ENCODE measurements at places on chromosomes 11 and 22.

DNA sequence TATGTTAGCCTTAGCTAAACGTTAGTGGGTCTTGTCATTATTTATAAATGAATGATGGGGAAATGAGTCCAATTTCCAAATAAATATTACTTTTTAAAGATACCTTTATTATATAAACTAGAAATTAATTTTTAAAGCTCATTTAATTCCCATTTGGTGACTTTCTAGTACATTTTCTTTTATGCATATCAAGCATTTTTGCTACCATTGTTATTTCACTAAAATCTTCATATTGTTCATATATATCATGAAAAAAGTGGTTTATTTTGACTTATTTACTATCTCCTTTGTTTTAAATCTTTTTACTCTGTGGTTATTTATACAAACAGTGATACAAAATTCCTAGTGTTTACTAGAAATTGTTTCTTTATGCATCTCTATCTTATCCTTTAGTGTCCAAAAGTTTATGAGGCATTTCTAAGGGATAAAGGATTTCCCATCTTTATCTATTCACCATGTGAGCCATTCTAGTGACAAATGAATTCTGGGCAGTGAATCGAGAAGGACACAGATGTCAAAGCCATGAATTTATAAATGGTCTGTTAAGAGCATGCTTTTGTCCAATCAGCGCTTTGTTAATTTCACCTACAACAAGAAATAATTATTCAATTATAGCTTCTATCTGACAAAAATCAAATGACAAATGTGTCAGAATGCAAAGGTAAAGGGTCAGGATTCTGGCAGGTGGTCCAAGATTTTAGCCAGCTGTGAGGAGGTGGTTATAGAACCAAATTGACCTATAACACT lies 70.6 kb downstream of the PRMT3 start:
- DNase-seq, result no peak

DNA sequence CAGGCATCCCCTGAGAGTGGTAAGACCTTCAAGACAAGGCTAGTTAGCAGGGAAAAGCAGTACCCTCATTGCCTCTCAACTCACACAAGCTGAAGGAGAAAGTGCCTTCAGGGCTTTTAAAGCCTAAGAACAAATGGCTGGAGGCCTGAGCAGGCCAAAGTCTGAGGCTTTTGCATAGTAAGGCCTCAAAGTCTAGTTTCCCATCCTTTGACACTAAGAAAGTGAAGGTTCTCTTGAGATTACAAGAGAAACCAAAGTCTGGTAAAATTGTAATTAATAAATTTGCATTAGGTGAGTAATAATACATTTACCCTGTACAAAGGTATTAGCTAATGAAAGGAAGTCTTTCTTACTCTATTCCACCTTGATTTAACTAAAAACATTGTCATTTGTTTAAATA lies 47.0 kb upstream of the CCDC89 start:
- DNase-seq, result no peak

- DNase-seq, result no peak
These were observed 57.4 kb downstream of the BCL2L13 start for GRCh38 chr22:17695986-17696385.

- DNase-seq, result no peak
These were observed 50.3 kb downstream of the RPS6KA4 start for GRCh38 chr11:64409278-64409677.

DNA sequence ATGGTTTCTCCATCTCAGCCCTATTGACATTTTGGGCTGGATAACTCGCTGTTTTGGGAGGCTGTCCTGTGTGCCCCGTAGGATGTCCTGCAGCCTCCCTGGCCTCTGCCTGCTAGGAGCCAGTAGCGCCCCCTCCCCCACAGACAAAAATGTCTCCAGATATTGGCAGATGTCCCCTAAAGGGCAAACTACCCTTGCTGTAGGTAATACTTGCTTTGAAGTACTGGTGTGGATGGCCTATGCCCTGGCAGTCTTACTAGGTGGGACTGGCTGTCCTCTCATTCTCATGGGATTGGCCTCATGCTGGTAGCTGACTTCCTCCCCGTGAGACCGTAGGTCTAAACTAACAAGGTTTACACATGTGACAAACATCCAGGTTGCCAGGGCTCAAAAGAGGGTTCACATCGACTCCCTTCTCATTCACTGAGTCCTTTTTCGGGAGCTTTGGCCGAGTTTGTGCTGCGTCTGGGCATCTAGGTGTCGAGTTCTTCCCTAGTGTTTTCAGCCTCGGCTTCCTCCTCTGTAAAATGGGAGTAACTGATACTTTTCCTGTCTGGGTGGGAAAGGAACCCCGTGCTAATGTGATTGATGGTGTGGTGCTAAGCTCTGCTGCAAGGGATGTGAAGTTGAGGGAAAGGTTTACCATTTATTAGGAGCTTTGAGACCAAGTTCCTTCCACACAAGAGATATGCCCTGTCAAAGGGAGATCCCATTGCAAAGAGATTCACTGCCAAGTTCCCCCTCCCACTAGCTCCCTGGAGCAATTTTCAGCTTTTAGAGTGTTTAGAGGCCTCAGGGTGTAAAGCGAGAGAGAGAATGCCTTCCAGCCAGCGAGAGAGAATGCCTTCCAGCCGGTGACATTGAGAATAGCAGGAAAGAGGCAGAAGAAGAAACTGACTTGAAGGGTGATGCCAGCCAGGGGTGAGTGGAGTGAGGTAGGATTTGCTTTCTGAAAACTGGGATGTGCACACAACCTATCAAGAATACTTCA lies 17.0 kb downstream of the PTPRJ start:
- DNase-seq, result no peak

DNA sequence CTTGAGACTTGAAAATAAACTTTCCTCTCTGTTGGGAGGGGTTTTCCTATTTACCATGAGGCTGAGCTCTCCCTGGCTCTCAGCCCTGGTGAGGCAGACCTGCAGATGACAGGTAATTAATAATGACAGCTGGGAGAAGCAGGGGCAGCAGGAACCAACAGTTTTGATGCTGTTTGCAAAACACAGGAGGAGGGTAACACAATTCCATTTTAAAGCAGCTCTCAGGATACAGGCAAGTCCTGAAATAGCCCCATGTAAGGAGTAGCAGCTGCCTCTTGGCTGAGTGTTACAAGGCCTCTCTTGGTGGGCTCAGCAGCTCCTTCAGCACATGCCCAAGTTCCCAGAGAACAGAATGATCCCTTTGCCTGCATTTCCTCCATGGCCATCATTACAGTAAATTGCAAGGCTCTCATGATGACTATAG lies 13.3 kb downstream of the PARVA start:
- DNase-seq, result peak; percentile 23

GRCh38 chr11:60241786-60242185 lies 1.2 kb downstream of the MS4A4E start:
- DNase-seq, result no peak

DNA sequence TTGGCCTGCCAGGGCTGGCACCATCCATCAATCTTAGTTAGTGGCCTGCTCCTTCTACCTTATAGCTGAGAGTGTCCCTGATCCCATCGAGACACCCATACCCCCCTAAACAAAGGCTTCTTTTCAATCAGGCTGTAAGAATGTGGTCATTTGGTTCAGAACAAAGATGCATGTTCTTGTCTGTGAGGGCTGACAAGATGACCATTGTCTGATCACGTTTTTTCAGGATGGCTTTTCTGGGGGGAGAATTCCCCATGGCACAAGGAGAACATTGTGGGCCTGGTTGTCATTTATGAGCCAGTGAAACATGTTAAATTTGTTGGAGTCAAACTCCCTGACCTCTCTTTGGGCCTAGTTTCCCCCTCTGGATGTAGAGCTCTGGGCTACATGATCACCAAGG lies 160.4 kb downstream of the INSC start:
- DNase-seq, result no peak

- DNase-seq, result no peak
These were observed 17.3 kb downstream of the PGM2L1 start for GRCh38 chr11:74380746-74381439.

GRCh38 chr22:26642465-26643417 lies 14.6 kb upstream of the MIAT start:
- no peak for DNase-seq

GRCh38 chr11:26134053-26134452 lies 197.9 kb upstream of the ANO3 start:
- DNase-seq, result no peak

DNA sequence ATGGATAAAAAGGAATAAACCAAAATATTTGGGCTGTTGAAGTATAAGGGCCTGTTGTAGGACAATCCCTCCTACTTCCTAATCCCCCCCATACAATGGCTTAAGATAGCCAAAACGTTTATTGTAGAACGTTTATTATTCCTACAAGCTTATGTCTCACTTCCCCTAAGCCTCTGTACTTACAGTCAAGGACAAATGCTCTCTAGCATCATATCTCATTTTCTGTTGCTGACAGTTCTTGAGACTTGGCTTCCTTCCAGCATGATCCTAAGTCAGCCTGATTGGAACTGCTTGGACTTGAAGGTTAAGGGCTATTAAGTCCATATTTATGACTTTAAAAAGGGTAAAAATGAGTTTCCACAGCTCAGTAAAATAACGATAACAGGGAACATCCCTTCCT lies 8.8 kb downstream of the MISFA start:
- DNase-seq, result no peak

- DNase-seq, result no peak
These were observed 24.6 kb downstream of the STIM1 start for GRCh38 chr11:3879967-3880542.

DNA sequence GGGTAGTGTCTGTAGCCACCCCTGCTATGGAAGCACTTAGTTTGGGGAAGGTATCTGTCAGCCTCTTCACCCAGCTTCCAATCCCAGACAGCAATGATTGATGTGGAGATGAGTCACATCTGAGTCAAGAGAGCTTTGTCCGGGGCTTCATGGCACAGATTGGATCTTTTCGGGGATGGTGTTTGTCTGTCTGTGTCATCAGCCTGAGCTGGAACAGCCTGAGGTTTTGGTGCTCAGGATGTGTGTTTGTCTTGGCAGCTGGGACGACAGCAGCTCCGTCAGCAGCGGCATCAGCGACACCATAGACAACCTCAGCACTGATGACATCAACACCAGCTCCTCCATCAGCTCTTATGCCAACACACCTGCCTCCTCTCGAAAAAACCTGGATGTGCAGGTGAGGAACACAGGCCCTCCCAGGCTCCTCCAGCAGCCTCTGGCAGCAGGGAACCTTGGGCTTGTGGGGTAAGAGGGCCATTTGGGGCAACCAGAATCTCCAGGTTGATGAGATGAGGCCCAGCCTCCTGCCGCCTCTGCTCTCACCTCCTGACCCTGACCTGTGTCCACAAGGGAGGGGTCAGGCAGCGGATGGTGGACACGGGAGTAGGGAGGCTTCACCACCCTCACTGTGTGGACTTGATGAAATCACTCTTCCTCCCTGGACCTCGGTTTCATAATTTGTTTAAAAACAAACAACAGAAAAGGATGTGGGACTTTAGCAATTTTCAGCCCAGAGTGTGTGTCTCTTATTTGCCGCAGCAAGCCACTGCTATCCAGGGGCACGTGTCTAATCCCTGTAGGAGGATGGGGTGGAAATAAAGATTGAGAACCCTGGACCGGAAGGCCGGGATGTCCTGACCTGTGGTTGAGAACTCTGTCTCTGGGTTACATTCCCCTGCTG lies 124.3 kb downstream of the DBX1 start:
- peak; percentile 46 for DNase-seq

DNA sequence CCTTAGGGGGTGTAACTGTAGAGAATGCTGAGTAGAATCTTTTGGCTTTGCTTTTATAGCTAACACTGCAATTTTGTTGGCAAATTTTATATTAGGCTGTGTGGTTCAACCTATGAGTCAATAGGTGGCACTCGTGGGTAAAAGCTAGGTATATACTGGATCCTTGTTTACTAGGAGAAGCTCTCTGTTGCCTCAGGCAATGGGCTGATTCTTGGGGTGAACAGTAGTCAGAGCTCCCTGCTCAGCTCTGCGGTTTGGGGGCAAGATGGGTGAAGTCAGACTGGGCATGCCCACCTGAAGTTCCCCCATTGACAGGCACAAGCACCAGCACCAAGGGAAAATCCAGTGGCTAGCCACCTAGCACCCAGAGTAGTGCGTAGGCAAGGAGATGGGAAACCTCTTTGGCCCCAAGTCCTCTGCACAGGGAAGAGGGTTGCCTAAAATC lies 238.7 kb downstream of the FAM181B start:
- DNase-seq, result no peak

- no peak for DNase-seq
These were observed 6.2 kb downstream of the PANX1 start for GRCh38 chr11:94134651-94135512.

DNA sequence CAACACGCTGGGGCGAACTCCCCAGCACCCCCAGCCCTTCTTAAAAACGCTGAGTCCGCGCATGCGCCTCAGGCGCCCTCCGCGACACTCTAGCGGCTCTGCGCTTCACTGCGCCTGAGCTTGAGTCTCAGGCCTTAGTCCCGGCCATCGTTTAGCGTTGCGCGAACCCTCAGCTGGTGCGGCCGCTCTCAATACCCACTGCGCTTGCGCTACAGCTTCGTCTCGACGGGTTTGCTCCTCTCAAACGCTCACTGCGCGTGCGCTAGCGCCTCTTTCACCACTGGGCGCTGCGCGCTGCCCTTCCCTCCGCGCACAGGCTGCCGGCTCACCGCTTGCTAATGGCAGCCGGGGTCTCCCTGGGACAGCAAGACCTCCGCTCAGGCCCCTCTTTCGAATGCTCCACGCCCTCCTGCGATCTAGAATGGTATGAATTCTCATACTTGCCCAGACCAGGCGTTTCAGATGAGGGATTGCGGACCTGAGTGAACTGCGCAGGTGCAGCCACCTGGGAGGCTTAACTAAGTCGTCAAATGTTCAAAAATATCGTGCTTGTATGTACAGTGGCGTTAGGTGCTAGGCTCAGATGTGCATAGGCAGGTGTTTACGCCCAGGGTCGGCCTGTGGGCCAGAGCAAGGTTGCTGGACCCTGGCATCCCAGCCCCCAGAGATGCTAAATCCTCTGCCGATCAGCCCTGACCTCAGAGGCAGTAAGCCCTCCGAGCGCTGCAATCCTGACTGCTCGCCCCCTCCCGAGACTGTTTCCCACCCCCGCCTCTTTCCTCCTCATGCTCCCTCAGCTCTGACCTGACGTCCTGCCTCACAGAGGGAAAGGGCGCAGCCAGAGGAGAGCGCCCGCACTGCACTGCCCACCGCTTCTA lies at the start of gene SLC2A11:
Gene SLC2A11 (plus strand): TSS at position 270 of the 878 bp plus-strand sequence. CDS start 125 bp downstream, at position 395.
- peak; percentile 73 for DNase-seq

DNA sequence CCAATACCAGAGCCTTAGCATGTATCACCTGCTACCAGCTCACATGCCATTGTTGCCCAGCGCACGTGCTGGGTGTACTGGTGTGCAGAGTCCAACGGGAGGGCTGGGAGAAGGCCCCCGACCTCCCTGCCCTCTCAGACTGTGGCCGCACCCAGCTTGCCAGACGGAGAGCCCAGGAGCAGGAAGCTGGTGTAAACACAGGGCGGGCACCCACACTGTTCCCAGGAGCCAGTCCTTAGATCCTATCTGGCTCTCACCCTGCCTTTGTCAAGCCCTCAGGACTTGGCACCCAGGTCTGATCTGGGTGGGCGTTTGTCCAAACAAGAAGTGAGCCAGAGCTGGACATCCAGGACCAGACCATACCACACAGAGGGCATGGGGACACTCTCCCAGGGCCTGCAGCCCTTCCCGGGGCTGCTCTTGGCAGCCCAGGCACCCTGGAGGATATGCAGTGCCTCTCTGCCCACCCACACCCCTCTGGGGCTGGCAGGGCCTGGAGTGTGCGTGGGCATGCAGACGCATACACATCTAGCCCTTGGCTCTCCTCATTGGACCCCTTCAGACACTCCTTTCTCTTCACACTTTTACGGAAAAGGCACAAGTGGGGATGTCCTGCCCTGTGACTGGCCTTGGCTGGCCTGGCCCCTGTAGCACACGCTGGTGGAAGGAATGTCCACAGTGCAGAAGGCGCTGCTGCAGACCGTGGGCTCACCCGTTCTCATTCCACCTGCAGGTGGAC lies 19.9 kb upstream of the CLDN5 start:
- DNase-seq, result no peak
